ENCODE measurements at places on chromosomes 2 and 18.

- peak; percentile 15 for DNase-seq
Measured at GRCh38 chr18:7021994-7022840, 95.4 kb downstream of the LAMA1 start.

GRCh38 chr2:200212862-200213425, 93.5 kb upstream of the SPATS2L start:
- no peak for DNase-seq

GRCh38 chr2:236177967-236178889, 10.0 kb upstream of the GBX2 start:
- DNase-seq: peak; percentile 69

DNA sequence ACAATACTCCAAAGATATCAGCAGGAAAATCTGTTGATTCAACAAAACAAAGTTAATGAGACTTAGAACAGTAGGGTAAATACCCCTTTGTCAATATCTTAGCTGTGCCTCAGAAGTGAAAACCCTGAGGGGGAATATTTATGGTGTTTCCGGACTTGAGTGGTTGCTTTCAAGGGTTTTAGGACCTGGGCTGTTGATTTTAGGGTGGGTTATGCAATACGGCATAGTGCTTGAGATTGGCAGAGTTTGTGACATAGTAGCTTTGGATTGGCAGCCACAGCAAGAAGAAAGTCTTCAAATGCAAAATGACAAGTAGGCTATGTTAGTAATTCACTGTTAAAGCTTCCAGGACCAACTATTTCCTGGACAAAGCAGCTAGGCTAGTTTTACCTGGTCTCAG, 826.3 kb upstream of the CDH2 start:
- DNase-seq: no peak

DNA sequence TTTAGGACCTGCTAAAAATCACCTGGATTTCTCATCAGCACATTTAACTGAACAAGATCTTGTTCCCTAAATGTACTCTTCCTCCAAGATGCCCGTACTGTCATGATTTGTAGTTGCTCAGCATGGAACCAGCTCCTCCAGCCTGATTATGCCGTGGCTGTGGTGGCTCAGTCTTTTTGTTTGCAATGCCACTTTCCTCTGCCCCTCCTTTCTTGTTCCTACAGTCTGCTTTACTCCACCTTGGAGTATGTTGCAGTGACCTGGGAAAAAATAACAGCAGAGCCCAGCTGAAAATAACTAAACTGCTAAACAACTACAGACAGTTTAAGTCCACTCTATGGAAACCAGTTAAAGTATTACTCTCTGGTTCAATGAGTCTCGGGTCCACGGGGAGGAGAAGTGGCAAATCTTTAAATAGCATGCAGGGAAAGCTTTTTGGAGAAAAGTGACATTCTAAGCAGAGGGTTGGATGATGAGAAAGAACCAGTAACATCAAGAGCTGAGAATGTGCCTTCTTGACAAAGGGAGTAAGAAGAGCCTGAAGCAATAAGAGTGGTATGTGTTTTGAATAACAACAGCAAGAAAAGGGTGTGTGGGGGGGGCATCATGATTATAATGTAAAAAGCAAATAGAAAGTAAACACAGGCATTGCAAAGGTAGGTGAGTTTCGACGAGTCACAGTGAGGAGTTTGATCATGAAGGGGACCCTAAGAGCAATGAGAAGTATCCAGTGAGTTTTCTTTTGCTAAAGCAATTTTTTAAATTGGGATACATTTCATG, 225.7 kb downstream of the TMX3 start:
- no peak for DNase-seq

DNA sequence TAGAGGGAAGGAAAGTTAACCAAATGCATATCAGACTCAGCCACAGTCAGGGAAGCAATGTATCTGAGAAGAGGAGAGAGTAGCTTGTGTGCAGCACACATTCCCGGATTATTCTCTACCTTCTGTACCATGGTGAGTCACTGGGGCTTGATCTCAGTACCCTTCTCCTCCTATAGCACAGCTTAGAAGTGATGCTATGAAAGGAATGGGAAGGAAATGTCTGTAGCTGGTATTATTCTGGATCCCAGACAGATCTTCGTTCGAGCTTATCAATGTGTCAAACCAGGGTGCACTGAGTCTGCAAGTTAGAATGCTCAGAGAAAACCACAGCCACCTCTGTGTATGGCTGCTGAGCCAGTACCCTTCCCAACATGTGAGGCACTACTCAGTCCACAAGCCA, 88.0 kb upstream of the NFU1 start:
- no peak for DNase-seq

DNA sequence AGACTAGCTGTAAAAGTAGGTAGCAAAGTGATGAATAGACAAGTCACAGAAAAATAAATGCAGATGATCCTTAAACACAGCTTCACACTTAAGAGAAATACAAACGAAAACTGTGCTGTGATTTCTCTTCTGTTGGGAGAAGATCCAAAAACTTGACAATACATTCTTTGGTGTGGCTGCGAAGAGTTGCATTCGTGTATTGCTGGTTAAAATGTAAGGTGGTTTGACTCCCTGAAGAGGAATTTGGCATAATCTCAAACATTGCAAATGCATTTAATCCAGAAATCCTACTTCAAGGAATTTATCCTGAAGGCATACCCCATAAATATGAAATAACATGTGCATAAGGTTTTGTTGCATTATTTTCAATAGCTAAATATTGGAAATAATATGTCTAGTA, 7.1 kb downstream of the CCNYL1 start:
- DNase-seq: no peak

DNA sequence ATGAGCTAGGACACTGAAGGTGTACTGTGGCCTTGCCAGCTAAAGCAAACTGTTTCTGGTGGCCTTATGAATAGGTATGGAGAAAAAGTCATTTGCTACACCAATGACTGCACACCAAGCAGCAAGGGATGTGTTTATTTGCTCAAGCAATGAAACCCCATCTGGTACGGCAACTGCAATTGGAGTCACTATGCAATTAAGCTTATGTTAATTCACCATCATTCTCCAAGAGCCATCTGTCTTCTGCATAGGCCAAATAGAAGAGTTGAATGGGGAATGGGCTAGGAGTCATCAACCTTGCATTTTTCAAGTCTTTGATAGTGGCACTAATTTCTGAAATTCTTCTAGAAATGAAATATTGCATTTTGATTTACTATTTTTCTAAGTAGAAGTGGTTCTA, 372.0 kb downstream of the KCNJ3 start:
- DNase-seq: no peak

- DNase-seq: no peak
Measured at GRCh38 chr18:59377613-59378337, 18.7 kb upstream of the LMAN1 start.

- no peak for DNase-seq
Measured at GRCh38 chr2:64349131-64349530, 104.8 kb upstream of the LGALSL start.

GRCh38 chr2:129239141-129239540, 740.3 kb upstream of the RAB6C start:
- DNase-seq: no peak

GRCh38 chr2:43302182-43302960, 76.0 kb upstream of the ZFP36L2 start:
- DNase-seq: no peak

DNA sequence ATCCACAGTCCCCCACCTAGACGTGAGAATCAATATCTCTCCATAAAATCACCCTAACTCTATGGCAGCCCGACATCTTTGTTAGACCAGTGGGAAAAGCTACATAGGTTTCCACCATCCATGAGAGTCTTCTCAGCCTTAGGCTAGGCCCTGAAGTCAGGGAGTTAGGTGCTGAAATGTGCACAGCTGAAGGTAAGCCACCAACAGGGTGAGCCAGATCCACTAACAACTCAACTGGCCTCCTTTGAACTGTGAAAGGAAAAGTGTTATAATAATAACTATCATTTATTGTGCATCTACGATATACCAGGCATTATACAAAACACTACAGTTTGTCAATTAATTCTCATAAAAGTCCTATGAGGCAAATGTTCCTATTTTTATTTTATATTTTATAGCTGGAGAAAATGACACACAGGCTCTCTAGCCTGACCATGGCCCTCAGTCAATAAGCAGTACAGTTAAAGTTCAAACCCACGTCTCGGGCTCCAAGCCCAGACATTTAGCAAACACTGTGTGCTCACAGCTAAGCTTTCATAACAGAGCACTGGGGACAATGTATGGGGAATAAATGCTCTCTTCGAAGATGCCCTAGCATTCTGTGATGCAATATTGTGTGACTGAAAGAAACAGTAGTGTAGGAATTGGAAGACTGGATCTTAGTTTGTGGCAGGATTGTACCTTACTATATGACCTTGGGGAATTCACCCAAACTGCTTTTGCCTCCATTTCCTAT, 11.2 kb upstream of the CYP27C1 start:
- DNase-seq: no peak

DNA sequence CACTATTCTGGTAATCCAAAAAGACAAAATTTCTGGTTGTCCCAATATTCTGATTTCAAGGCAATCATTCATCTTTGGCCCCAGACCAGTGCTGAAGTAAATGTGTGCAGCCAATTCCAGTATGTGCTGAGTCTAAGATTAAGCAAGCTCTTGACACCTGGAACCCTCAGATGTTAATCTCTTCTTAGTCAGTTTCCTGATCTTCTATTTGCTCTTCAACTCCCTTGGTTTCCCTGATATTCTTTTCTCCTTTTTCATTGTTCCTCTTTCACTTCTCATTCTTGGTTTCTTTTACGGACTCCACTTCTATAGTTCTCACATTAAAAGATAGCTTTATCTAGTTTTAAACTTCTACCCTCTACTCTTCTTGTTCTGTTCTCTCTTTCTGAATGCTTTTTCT, 445.7 kb upstream of the FANCL start:
- DNase-seq: no peak

DNA sequence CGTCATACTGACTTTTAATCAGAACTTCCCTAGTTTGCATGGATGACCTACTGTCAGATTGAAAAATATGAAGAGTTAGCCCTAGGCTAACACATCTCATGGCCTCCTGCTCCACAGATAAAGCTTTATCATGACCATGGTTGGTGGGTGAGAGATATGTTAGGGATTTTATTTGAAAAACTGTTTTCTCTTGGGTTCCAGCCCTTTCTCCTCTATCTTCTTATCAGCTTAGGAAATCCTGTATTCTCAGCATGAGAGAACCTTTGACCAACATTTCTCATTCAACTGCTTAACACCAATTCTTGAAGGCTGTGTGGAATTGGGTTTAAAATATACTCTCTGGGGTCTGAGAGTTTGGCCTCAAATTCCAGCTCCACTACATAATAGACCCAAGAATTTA, 1407.0 kb upstream of the CELF4 start:
- DNase-seq: no peak

DNA sequence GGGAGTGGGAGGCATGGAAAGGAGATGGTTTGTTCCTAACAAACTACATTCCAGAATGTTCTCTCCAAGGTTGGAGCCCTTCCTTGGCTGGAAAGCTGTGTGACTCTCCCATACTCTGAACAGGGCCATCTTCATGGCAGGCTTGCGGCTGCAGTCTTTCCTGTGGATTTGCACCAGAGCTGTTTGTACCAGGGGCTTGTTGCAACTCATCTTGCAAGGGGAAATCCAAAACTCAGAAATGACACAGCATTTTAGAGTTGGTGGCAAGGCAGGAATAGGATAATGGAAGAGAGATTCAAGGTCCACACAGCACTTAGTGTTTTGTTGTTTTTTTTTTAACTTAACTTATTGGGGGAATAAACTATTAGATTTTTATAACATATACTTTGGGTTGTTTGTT, 73.7 kb upstream of the ZNF516 start:
- DNase-seq: no peak

- DNase-seq: no peak
Measured at GRCh38 chr2:29130295-29130694, 15.1 kb downstream of the CLIP4 start.

DNA sequence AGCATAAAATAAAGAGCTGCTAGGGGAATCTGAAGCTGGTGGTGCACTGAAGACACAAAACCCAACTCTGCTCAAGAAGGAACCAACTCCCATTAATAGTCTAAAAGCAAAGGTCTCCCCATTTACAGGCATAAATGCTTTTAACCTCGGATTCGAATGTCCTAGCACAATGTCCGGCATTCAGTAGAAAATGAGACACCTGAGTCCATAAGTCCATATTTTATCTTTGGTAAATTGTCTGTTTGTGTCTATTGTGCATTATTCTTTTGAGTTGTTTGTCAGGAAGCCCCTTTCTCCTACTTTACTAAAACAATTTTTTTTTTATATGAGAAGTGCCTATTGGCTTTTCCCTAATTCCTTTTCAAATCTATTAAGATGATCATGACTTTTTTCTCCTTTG, 179.5 kb upstream of the SMAD7 start:
- no peak for DNase-seq

- no peak for DNase-seq
Measured at GRCh38 chr2:149544692-149545091, 42.9 kb downstream of the MMADHC start.

DNA sequence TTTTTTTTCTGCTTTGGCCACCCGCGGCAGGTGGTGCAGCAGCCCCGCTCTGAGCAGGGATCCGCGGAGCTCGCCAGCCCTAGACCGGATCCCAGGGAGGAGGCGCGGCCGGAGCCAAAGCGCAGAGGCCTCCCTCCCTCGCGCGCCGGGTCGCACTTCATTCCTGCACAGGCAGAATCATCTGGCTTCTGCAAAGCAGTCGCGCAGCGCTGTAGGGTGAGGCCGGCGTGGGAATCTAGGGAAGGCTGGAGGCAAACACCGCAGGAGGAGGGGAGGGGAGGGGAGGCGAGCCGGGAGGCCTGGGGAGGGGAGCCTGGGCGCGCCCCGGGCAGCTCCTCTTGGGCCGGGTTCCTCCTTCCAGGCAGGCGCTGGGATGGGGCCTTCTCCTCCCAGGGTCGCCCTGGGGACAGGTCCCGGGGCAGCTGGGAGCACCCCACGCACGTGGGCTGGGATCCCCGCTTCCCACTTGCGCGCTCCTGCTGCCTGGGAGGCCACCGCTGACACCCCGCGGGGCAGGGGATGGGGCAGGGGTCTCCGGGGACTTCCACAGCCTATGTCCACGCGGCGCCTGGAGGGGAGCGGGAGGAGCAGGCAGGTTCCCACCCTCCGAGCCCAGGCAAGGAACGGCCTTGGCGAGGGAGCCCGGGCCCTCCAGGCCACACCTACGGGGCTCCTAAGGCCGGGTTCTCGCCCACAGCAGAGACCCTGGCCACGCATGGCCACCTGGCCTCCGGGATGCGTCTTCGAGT, 45.0 kb downstream of the MBP start:
- DNase-seq: no peak

DNA sequence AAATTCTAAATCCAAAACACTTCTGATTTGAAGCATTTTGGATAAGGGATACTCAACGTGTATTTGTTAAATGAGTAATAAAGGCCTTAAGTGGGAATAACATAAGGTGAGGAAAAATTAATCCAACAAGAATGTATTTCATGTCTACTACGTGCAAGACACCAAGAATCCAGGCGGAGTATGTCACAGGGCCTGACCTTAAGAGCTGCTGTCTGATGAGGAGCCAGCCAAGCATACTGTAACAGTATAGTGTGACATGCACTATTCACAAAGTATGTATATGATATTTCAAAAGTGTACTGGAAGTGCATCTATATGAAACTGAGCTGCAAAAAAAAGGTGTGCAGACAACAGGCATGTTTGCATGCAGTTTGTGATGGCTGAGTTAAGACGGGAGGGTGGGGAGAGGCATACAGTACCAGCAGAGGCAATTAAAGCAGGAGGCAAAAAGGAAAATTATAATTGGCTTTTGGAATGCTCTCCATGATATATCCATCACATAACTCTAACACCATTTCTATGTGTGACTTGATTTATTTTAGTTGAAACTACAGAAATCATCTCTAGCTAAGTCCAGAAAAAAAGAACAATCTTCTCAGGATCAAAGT, 18.2 kb downstream of the IWS1 start:
- no peak for DNase-seq

Measured in Panc1 (cell line).